Dermis blood vessel endothelial cell (primary cell): ENCODE measurements at places on chromosomes 2 and 18.

- no peak for DNase-seq
Observed at GRCh38 chr2:207593277-207593676, 31.9 kb downstream of the METTL21A start.

GRCh38 chr2:50476174-50476573 is 555.8 kb downstream of the NRXN1 start:
- no peak for DNase-seq

- no peak for DNase-seq
Observed at GRCh38 chr2:21277068-21278056, 153.6 kb downstream of the TDRD15 start.

- DNase-seq = no peak
Observed at GRCh38 chr2:25230198-25230947, 62.0 kb upstream of the POMC start.

DNA sequence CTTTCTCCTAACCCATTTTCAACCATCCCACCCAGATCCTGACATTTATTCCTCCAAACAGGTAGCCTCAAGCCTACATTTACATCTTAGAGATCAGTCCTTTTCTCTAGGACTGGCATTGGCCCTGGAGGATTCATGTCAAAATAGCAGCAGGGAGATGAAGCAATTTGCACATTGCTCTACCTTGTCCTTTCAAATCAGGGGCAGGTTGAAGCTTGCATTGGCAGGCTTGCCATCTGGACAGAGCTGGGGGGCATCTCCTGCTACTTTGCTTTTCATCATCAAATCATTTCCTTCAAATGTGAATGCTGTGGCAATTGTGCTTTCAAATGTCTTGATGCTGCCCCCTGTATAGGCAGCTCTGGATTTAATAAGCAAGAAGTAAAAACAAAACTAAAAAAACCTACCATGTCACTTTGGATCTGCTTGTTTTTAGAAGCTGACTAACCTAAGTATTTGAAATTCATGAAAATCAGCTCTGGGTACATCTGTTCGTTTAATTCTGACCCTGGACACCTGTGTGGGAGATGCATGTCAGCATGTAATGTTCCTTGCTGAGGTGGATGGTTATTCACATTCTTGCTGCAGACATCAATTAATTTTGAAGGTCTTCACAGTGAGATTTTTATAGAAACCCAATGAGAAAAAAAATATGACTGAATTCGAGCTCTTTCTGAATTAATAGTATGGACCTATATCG is 47.9 kb downstream of the KIF5C start:
- DNase-seq = no peak

GRCh38 chr2:108428286-108429009 is 20.6 kb upstream of the GCC2 start:
- DNase-seq = peak; percentile 82

DNA sequence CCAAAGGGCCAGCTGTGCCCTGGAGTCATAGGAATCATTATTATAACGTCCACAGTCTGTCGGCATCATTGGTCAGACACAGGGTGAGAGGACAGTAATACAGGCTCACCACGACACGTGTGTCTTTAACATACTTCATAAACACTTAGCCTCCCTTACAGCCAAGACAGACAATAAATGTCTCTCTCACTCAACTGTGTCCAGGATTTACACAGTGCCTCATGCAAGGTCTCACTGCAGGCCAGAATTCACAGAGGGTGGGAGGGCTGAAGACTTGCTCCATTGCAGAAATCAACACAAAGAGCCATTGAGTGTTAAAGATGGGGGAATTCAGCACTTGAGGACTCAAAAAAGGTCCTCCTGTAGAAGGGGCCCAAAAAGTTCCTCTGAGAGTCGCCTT is 210.5 kb downstream of the BCL2 start:
- DNase-seq = no peak

GRCh38 chr2:239475161-239476028 is 74.6 kb upstream of the HDAC4 start:
- no peak for DNase-seq

DNA sequence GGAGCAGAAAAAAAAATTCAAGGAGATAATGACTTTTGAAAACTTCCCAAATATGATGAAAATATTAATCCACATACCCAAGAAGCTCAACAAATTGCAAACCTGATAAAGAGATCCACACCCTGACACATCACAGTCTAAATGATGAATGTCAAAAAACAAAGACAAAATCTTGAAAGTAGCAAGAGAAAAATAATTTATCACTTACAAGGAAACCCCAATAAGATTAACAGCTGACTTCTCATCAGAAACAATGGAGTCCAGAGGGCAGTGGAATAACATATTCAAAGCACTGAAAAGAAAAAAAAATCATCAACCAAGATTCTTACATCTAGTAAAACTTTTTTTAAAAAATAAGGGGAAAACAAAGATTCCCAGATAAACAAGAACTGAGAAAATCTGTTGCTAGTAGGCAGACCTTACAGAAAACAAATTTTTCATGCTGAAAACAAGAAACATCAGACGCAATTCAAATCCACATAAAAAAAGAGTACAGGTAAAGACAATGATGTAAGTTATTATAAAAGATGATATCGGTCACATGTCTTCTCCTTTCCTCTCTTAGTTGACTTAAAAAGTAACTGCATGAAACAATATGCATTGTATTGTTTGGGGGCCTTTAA is 21.3 kb downstream of the SLC66A2 start:
- peak; percentile 15 for DNase-seq

- no peak for DNase-seq
Observed at GRCh38 chr2:240865391-240865790, 3.2 kb upstream of the AGXT start.
